ENCODE measurements at places on chromosomes 5 and 9.

DNA sequence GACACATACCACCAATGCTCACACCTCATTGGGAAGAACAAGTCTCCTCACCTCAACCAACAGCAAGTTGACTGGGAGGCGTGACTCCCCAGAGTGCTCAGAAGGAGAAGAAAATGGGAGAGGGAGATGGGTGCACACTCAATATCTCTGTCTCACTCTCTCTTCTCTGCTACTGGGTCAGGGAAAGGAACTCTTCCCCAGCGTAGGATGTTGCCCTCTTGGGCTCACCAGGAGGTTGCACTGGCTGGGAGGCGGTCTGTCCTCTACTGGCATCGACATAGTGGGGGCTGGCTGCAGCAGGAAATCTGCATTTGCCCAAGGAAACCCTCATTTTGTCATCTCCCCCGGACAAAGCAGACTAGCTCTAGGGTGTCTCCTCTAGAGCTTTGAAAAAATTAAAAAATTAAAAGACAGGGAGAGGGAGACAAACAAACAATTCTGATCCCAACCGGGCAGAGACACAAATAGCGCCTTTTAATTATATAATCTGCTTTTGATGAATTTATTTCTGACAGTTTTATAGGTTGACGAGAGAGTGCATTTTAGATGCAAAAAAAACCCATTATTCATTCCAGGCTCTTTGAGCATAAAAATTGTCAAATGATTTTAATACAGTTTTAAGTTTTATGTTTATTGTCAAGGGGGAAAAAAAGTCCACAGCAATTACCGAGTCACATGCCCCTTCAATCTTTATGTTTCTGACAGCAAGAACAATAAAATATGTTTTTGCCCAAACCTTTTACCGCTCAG lies 179.3 kb upstream of the MVB12B start:
- no peak for DNase-seq

GRCh38 chr9:111604054-111604615 lies 4.7 kb upstream of the PTGR1 start:
- DNase-seq: no peak

DNA sequence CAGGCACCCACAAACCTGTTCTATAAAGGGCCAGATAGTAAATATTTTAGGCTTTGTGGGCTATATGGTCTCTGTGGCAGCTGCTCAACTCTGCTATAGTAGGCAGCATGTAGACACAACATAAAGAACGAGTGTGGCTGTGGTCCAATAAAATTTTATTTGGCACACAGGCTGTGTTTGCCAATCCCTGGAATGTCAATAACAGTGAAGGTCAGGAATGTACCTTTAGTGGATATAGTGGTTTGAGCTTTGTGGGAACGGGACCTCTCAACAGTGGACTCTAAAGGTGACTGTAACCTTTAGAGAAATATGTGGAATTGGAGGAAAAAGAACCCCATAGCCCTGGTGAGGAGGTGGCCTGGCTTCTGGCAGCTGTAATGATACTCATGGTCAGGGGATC lies 145.2 kb downstream of the MAST4 start:
- DNase-seq: no peak

GRCh38 chr9:87180841-87181240 lies 233.5 kb upstream of the GAS1 start:
- no peak for DNase-seq

- no peak for DNase-seq
These were observed 4.6 kb downstream of the TEX53 start for GRCh38 chr9:114652776-114653555.

DNA sequence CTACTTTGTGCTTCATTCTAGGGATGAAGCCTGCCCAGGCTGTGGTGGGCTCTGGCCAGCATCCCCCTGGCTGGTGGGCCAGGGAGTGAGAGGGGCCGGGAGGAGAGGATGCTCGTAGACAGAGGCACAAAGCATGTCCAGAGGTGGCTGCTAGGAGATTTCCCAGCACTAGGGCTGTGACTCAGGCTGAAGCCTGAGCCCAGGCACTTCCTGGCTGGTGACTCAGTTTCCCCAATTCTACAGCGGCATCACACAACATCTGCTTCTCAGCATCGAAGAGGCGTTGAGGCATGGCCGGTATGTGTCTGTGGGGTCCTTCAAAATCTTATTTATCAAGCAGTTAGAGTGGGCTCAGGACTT lies 55.6 kb downstream of the DUSP1 start:
- no peak for DNase-seq

DNA sequence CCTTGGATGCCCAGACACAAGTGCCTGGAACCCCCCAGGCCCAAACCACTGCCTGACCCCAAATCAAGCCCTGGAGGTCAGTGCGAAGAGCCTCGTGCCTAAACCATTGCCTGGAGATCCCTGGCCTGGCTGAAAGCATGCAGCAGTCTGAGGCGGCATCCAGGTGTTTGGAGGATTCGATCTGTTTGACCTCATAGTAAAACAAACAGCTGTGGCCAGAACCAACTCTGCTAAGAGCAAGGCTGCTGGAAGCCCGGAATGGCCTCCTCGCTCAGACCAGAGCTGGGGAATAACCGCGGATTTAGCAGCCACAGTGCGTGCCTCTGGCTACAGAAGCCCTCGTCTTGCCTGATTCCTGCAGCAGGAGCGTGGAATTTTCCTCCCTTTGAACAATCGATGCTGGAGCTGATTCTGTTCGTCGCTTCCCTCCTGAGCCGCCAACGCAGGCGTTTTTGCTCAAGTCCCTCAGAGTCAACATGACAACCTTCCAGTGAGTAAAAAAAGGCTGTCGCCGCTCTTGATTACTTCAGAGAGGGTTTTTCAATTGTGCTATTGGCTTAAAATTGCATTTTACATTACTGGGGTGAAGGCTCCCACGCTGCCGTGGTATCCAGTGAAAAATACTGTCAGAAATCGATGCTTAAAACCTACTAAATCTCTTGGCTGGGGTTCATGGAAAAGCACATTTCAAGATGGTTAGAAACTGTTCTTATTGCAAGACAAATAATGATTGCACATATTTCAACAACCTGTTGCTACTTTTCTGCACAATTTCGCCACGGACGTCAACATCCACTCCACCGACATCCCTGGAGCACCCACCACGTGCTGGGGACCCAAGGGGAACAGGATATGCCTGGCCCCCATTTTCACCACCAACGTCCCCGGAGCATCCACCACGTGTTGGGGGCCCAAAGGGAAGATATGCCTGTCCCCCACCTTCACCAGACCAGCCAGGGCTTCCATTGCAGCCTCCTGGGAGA lies 190.0 kb downstream of the OLFM1 start:
- DNase-seq: no peak

DNA sequence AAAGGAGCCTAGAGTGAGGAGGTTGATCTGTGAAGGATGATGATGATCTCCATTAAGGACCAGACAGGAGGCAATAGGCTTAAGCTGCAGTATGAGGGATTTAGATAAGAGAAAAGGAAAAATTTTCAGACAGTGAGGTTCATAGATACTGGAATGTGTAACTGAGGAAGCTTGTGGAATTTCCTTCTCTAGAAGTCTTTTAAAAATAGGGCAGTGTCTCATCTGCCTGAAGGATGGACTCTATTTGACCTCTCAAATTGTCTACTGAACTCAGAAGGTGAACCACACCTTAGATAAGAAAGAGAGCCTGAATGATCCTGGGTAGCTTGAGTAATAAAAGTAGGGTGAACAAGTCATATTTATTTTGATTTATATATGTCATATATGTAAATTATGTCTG lies 148.2 kb upstream of the CDKN2B start:
- DNase-seq: no peak

- DNase-seq: no peak
These were observed 38.4 kb downstream of the SMC5 start for GRCh38 chr9:70297141-70297540.

Data from neural crest cell (in vitro differentiated cells).